Nephron progenitor cell (in vitro differentiated cells): ENCODE measurements at places on chromosomes 11 and 22.

- no peak for DNase-seq
These were observed 134.9 kb downstream of the DBX1 start for GRCh38 chr11:20025332-20025840.

GRCh38 chr11:35162745-35163144, 23.8 kb downstream of the CD44 start:
- no peak for DNase-seq

DNA sequence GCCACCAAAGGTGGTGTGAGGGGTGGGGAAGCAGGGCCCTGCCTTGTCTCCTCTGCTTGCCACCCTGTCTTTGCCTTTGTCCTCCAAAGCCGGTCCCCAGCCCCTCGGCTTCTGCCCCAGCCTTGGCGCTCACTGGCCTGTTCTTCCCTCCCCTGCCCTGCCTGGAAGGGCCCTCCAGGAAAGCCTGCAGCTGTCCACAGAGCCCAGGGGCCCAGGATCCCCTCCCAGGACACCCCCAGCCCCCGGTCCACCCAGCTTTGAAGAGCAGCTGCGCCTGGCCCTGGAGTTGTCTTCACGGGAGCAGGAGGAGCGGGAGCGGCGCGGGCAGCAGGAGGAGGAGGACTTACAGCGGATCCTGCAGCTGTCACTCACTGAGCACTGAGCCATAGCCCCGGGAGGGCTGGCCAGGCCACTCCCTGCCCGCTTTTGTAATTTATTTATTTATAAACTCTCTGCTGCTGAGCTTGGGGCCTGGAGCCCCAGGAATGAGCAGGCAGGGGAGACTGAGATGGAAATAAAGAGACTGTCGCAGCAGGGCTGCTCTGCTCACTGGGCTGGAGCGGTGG, 1.3 kb upstream of the SSH3 start:
- peak; percentile 68 for DNase-seq

DNA sequence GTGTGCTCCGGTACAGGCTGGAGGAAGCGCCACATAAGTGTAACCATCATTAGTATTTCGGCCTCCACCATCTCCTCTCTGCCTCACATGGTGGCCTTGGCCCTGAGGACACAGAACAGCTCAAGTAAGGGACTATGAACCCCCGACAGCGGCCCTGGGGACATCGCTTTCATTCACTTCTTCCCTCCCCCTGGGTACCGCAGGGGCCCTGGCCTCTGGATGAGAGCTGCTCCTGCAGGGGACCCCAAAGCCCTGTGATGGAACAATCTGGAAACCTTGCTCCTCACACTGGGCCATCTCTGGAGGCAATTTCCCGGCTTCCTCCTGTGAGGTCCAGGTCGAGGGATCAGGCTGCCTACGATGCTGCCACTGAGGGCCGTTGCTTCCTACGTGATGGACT, 565.5 kb downstream of the BRD1 start:
- DNase-seq, result no peak

DNA sequence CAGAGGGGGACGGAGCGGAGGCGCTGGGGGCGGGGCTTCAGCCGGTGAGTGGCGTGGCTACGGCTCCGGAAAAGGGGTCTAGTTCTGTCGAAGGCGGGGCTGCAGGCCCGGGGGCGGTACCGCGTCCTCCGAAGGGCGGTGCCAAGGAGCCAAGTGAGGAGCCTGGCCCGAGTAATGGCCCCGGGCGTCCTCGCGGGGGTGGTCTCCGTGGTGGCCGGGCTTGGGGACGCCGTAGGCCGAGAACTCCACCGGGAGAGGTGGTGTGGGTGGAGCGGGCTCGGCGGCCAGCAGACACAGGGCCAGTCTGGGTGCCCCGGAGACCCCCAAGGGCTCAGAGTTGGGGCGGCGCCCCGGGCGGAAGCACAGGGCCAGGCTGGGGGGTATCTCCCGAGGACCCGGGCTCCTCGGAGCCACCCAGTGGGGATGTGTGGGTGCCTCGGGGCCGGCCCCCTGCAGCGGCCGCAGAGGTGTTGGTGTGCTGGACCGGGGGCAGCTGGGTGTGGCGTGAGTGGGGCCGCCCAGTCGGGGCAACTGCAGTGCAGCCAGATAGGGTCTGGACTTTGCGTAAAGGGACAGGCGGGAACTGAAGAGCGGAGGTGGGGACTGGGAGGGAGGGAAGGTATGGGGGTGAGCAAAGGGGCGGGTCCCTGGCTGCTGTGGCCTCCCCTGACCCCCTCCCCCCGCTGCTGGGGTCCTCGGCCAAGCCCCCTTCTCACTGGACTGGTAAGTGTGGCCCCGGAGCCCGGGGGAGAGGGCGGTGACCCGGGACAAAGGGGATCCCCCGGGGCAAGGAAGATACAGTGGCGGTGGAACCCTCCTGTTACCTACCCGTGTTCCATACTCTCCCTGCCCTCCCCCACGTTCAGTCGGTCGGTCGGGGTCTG, 838 bp downstream of the FKBP2 start:
- DNase-seq, result peak; percentile 60
